ENCODE measurements at places on chromosomes 1 and 21.

GRCh38 chr1:53070621-53071020 lies 8.6 kb downstream of the PODN start:
- DNase-seq, result no peak

DNA sequence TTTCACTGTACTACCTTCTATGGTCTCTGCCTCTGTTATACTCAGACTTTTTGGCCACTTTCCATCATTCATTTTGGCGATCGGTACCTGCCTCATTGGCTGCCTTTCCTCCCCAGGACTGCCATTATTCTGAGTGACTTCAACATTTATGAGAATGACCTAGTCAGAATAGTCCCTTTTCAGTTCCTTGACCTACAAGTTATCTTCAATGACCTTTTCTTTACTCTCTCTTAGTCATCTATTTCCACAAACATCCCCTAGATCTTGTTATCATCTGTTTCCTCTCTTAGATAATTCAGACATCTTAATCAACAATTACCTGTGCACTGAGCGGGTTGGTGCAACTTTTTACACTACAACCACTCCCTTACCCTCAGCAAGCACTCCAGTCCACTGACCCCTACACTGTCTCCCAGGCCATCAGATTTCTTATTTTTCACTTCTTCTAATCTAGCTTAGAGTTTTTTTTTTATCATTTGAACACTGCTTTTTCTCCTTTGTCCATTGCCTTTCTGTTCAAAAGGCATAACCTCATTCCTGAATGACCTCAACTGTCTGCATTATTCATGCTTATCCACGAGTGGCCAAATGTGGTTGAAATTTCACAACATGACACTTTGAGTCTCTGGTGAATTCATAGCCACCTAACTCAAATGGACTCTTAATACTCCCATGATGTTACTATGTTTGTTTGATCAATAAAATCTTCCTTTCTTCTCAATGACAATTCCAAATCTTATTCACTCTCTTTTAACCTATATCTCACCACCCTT lies 112.7 kb downstream of the HMCN1 start:
- no peak for DNase-seq

GRCh38 chr1:8662380-8663072 lies 154.9 kb downstream of the RERE start:
- no peak for DNase-seq

GRCh38 chr21:21085206-21085605 lies 87.0 kb downstream of the NCAM2 start:
- DNase-seq, result no peak

GRCh38 chr1:27475720-27476119 lies 14.2 kb downstream of the WASF2 start:
- DNase-seq, result no peak

- no peak for DNase-seq
Observed at GRCh38 chr1:236089046-236089773, 24.3 kb upstream of the NID1 start.

DNA sequence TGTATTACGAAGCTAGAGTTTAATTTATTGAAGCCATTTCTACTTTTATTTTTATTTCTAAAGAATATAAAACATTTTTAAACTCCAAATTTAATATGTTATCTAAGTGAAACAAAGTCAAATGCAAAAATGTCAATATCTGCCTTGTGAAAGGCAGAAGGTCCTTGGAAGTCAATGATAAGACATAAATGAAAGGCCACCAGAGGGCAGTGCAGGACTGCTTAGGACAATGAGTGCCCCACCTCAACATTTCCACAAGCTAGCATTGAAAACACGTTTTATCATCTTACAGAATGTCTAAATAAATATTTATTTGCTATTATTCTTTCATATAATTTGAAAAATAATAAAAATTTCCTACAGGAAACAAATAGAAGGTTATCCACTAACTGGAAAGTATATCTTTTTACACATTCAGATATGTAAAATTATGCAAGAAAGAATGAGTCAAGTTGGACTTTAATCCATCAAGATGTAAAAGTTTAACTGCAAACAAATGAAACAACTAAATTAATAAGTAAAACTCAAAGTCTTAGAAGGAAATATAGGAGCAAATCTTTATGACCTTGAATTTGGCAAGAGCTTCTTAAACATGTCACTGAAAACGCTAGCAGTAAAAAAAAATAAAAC lies 140.1 kb upstream of the FMN2 start:
- peak; percentile 26 for DNase-seq

DNA sequence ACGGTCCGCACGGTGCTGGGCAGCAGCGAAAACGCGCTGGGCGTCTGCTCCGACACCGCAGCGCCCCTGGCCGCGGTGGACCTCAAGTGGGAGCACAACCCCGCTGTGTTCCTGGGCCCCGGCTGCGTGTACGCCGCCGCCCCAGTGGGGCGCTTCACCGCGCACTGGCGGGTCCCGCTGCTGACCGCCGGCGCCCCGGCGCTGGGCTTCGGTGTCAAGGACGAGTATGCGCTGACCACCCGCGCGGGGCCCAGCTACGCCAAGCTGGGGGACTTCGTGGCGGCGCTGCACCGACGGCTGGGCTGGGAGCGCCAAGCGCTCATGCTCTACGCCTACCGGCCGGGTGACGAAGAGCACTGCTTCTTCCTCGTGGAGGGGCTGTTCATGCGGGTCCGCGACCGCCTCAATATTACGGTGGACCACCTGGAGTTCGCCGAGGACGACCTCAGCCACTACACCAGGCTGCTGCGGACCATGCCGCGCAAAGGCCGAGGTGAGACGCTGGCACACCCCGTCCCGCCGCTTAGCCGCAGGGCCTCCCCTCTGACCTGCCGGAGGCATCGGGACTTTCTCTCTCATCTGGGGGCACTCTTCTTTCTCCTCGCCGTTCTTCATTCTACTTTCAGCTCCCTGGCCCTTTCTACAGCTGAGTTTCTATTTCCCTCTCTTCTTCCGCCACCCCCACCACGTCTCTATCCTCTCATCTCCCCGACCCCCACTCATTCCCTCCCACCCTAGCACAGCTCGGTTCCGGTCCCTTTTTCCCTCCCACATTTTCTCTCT lies 1.0 kb downstream of the NPR1 start:
- DNase-seq, result no peak

DNA sequence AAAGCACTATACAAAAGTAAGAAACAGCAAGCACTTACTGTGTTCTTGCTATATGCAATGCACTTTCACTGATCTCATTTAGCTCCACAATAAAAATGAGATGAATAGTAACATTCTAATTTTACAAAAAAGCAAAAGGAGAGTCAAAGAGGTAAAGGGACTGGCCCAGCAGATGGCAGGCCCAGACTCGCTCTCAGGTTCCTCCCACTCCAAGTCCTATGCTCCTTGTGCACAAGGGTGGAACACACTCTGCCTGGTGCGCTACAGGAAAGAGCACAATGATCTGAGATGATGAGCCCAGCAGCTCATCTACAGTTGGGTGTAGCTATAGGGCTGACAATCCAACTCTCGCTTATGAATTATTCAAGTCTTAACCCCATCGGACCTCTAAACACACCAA lies 94.1 kb upstream of the LYST start:
- no peak for DNase-seq

GRCh38 chr1:172401892-172402291 lies 18.6 kb upstream of the C1orf105 start:
- no peak for DNase-seq

GRCh38 chr1:200771625-200772555 lies 33.2 kb downstream of the CAMSAP2 start:
- no peak for DNase-seq

DNA sequence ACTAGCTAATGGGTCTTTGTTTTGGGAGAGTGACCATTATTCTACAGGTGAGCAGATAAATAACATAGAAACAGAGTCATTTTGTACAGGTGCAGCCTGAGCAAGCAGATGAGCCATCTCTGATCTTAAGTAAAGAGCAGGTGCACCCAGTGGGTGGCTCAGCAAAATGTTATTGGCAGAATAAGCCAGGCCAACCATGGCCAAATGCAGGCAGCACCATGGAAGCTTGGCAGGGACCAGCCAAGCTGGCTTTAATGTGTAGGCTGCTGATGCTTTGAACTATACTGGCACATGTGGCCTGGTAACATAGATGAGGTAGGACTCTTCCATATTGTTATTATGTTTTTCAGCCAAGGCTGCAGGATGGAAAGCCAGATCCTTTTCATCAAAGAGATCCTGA lies 553.3 kb upstream of the ZRANB2 start:
- DNase-seq, result no peak

GRCh38 chr1:187032982-187033692 lies 204.4 kb downstream of the PLA2G4A start:
- no peak for DNase-seq

DNA sequence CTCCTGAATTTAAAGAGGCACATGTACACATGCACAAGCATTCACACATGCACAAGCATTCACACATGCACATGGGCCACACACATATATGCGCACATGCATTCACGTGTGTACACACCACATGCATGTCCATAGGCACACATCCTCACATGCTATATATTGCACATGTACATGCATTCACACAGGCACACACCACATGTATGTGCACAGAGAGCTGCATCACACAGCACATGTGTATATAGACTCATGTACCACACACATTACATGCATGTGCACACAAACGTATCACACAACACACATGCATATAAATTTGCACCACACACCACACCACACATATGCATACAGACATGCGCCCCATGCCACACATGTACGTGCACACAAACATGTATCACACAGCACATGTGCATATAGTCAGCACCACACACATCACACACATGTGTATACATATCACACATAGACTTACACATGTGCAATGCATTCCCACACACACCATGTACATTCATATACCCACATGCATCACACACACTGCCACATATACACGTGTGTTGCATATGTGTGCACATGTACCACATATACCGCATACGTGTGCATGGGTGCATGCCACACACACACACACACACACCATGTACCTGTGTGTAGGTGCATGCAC lies 54.6 kb upstream of the COL18A1 start:
- DNase-seq, result no peak

GRCh38 chr1:40107290-40107959 lies 10.4 kb upstream of the PPT1 start:
- DNase-seq, result no peak

DNA sequence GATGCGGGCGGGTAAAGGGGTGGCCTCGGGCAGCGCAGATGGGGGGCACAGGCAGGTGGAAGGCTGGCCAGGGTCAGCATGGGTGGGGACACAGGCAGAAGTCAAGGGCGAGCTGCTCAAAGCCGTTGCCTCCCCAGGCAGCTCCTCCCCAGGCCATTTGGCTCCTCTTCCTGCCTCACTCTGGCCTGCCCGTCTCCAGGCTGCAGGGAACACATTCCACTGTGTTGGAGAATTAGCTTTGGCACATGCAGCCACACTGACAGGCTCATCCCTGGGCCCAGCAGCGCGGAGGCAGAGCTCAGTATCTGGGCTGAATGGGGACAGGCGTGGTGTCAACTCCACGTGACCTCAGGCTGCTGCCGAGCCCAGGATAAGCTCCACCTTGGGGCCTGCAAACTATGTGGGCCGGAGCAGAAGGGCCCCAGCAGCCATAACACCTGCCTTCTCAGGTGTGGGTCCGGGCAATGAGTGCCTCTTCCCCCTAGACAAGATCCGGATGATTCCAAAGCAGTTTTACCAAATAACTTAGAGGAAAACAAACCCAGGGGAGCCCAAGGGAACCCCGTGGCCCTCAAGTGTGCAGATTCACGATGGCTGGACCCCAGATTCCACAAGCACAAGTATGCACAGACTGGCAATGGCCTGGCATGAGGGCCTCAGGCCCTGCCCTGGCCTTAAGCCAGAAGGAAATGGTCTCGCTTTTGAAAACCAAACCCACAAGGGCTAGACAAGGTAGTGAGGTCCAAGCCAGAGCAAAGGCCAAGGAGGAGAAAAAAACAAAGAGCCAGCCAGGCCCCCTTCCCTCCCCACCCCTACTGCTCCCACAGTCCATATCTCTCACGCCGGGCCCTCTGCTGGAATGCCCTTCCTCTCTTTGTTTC lies 40.2 kb downstream of the HSPG2 start:
- DNase-seq, result no peak

DNA sequence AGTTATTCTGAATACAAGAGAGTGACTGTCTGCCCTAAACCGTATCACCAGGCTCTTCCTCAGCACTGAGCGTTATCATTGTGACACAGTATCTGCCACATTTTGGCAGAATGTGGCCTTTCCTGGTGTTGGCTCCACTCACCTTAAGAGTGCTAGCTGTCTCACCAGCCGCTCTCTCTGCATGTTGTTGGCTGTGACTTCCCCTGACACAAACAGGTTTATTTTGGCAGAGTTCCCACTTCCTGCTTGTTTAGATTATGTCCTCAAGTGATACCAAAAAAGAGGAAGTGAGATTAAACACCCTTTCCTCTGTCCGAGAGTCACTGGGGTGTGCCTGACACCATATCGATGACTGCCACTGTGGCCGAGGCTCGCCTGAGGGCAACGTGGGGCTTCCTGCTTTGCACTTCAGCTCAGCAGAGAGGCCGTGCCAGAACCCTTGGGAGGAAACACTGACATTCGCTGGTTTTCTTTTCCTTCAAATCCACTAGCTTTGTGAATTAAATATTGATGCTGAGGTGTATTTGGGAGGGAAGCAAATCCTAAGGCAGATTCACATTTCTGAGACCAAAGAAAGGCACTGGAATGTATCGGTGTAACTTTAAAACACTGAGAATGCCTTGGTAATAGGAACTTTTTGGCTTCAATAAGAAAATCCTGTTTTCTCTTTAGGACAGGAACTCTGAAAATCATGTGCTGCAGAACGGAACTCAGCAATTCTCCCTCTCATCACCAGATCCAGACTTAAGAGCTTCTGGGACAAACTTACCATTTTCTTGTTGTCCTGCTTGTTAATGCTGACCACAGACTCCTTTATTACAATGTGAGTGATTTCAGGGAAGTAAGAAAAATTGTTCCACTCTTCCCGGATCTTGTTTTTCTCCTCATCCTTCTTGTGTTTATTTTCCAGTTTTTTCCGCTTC lies 102.1 kb downstream of the JAK1 start:
- DNase-seq, result no peak

DNA sequence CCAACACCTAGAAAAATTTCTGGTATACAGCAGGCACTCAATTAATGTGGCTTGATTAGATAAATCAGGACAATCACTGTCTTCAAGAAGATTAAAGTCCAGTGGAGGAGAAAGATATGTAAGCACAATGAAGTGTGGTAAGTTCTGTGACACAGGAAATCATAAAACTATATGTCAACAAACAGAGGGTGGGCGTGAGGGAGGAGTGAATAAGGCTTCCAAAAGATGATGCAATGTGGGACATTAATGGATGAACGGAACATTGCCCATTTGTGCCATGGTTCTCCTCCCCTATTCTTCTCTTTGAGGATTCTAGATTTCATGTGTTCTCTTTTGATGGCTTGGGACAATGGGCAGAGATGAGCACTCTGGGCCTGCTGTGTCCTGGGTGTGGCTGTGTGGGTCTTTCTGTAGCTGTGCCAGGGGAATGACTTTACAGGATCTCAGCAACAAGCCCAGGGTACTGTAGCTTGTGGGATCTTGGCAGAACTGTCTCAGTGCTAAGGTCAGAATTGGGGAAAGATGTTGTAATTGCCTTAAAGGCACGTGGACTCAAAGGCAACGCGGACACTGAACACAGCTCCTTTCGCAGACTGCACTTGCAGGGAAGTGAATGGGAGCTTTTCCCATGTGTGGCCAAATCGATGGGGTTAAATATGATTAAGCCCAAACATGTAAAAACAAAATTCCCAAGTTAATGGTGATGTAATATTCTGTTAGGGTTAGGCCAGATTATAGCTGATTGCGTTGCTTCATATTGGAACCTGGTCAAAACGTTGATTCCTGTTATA lies 366.9 kb downstream of the TGFB2 start:
- DNase-seq, result no peak
